Activated naive CD8-positive, alpha-beta T cell treated with anti-CD3 and anti-CD28 coated beads, Interleukin-2, amount 10 ng/mL, durations not matched to agents 7 days and 5 days (primary cell): ENCODE measurements at places on chromosomes 11 and 22. TPM values are rescaled to one million over a fixed set of nuclear protein-coding genes. Genes with fewer than 3 reads are reported as not detected.

GRCh38 chr11:120344302-120345004 lies 8.2 kb downstream of the ARHGEF12 start:
- DNase-seq = no peak

DNA sequence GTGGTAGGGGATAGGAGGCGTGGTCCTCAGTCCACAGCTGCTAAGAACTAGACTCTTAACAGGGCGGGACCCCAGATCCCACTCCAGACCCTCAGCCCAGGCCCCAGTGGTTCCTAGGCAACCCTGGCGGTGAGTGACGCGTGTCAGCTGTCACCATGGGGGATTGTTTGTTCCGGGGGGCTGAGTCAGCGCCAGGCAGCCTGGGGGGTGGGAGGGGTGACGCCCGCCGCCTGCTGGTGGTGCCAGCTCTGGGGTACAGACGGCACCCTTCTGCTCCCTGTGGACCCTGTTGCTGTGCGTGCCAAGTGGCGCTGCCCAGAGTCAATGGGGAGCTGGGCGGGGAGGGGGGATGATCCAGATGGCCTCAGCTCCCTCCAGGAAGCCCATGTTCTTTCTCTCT lies 2.5 kb downstream of the CNIH2 start:
- peak; percentile 29 for DNase-seq

The IL18BP gene
- 22.9 TPM for total RNA-seq

The OR4A16 gene
- not detected for total RNA-seq
